ENCODE measurements at places on chromosomes 2 and 18.
A peak's percentile ranks its signal among the peaks of the same experiment; 100 is the strongest.

DNA sequence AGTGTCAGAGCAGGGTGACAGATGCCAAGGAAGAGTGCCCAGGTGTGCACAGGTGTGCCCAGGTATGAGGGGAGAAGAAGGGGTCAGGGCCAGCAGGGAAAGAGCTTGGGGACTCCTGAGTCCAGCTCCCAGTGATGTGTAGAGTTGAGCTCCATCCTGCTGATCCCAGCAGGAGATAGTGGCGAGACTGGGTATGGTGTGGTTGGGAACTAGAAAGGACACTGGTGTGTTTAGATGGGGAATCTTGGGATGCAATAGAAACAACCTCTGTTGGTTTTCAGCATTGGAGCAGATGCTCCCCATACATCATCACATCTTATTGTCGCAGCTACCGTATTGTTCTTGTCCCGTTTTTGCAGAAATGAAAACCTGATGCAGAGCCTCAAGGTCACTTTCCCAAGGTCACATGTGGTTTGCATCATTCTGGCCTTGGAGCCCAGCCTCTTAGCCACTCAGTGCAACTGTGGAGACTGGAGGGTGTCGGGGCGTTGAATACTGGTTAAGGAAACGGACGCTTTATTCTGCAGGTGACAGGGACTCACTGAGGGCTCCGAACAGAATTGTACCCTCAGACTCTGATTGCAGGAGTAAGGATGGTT is 166.7 kb downstream of the AGAP1 start:
- no peak for DNase-seq

DNA sequence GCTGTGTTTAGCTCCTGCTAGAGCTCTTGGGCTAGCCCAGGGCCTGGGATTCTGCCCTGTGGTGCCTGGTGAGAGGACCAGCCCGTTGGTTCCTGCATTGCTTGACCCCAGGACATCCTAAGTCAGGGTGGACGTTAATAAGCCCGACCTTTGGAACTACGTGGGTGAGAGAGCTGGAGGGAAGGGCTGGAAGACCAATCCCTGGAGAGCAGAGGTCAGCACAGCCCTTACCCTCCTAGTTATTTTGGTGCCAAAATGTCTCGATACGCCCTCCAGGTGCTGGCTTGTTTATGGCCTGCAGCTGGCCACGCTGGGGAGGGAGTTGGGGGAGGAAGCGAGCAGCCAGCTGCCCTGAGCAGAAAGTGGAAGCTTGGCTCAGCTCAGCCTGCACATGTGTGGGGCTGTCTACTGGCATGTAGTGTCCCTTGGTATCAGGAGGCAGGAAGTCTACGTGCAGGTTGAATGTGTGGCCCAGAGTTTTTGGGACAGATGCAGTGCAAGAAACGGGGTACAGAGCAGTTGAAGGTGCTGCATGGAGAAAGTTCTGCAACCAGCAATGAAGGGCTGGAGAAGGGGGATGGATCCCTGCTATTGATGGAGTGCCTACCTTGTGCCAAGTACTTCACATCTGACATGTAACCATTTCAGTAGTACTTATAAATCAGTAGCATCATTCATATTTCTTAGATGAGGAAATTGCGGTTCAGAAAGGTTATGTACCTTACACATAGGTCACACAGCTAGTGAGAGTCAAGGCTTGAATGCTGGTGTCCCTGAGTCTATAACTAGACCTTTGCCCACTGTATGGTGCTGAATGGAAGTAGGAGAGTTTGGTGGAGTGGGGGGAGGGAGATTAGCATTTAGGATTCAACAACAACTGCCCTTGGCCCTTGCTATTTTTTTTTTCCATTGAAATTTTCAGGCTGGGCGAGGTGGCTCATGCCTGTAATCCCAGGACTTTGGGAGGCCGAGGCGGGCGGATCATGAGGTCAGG is 5.0 kb upstream of the DGKD start:
- DNase-seq, result peak; percentile 77

- DNase-seq, result no peak
Observed at GRCh38 chr2:18651842-18652774, 62.7 kb upstream of the NT5C1B start.

- no peak for DNase-seq
Observed at GRCh38 chr2:163997466-163997865, 261.7 kb upstream of the FIGN start.

- DNase-seq, result no peak
Observed at GRCh38 chr2:88659538-88659915, 31.9 kb upstream of the RPIA start.

- no peak for DNase-seq
Observed at GRCh38 chr18:77218642-77219041, 31.0 kb upstream of the GALR1 start.

DNA sequence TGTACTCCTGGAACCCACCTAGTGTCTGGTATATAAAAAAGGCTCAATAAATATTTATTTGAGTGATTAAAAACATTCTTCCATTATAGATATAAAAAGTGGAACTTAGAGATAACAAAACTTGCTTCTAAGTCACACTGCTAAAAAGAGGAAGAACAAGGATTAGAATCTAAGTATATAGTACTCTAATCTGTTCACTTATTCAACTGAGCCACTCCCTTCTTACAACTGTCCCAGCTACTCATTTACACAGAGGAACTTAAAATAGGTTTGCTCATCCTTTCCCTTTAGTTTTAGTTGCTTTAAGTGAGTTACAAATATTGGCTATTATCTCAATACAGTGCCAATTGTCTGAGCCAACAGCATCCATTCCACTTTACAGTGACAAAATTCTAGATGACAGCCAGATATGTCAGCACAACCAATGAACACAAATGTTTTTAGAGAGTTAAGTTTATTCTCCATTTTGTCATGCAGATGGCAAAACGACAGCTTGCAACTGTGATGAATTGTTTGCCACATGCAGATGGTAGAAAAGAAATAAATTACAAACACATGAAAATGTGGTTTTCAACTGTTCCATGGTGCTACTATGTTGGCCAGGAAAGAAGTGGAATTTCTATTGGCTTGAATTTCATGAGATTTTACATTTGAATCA is 280.7 kb upstream of the ZC3H15 start:
- DNase-seq, result no peak

DNA sequence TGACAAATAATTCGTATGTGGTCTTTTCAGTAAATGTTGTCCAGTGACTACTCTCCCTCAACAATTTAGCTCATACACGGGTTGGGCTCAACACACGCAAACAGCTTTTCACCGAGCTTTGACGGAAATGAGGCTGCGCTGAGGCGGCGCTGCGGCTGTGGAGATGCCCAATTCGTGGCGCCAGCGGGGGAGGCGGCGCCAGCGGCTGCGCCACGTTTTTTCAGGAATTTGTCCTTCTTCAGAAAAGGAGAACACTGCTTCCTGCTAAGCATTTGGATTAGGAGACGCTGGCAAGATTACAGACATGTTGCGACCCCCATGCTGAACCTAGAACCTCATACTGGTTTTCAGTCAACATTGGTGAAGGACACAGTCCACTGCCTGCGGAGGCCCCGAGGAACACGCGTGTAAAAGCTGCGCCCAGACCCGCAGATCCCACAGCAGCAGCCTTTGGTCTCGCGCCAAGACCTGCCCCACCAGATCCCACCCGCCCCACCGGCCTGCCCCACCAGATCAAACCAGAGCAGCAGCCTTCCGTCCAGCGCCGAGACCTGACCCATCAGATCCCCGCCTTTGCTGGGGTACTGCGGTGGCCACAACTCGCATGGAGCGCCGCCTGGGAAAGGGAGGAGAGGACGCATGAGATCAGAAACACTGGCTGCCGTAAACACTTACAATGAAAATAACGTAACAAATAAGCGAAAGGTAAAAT is 173.8 kb downstream of the TMEM18 start:
- no peak for DNase-seq

- DNase-seq, result no peak
Observed at GRCh38 chr2:14977021-14977420, 344.5 kb downstream of the LRATD1 start.

GRCh38 chr2:64852771-64853241 is 136.4 kb upstream of the SLC1A4 start:
- no peak for DNase-seq

DNA sequence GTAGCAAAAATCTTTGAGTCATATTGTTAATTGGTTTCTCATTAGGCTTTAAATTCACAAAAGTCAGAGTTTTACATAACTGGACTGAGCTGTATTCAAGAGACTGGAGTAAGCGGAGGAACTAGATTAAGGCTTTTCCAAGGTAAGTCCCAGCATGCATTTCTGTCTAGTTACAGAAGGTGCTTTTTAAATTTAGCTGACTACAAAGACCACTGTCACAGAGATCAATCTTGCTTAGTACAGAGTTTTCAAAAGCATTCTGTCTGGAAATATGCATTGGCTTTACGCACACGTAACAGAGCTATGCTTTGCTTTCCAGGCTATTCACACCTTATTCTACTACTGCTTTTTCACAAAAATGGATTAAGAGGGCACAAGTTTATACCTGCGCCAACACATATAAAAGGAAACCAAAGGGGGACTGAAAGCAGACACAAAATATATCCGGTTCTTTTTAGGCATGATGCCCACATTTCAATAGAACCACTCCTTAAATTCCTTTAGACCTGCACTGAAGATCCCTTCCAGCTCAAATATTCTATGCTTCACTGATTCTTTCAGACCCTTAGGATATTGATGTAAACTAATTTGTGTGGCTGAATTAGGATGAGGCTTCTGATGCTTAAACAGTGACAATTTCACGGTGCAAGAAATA is 560.7 kb upstream of the CRIM1 start:
- no peak for DNase-seq

- no peak for DNase-seq
Observed at GRCh38 chr2:223611061-223611460, 8.9 kb upstream of the SCG2 start.

- peak; percentile 84 for DNase-seq
Observed at GRCh38 chr2:132547090-132547687, 122.8 kb downstream of the LYPD1 start.

GRCh38 chr2:227888289-227888688 is 16.9 kb downstream of the DAW1 start:
- no peak for DNase-seq

DNA sequence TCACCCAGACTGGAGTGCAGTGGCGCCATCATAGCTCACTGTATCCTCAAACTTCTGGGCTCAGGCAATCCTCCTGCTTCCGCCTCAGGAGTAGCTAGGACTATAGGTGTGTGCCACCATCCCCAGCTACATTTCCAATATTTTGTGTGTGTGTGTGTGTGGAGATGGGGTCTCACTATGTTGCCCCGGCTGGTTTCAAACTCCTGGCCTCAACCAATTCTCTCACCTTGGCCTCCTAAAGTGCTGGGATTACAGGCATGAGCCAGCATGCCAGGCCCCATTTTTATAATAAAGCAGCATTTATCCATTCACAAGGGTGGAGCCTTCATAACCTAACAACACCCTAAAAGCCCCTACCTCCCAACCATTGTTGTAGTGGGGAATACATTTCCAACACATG is 52.5 kb upstream of the DTNB start:
- no peak for DNase-seq

- DNase-seq, result no peak
Observed at GRCh38 chr2:96197546-96198255, 10.9 kb downstream of the STARD7 start.

DNA sequence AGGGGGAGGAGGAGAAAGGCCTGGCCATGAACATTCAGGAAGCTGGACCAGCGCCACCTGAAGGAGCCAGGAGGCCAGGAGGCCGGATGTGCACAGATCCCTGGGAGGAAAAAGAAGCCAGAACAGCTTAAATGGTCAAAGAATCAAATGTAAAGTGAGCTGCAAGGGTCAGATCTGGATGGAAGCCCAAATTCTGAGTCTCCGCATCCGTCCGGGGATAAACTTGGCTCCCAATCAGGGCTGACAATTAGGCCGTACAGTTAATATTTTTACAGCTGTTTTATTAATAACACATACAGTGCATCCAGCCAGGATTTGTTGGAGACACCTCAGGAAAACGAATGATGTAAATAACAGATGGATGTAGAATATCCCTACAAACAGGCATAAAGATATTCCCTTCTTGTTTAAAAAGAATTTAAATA is 495.1 kb upstream of the TCF4 start:
- peak; percentile 67 for DNase-seq

GRCh38 chr2:183597841-183598240 is 473.6 kb downstream of the NUP35 start:
- DNase-seq, result no peak

GRCh38 chr2:134640494-134640893 is 78.3 kb downstream of the TMEM163 start:
- no peak for DNase-seq

GRCh38 chr2:73992036-73992435 is 7.3 kb downstream of the TET3 start:
- no peak for DNase-seq

- no peak for DNase-seq
Observed at GRCh38 chr18:9714266-9715087, 6.4 kb downstream of the RAB31 start.

DNA sequence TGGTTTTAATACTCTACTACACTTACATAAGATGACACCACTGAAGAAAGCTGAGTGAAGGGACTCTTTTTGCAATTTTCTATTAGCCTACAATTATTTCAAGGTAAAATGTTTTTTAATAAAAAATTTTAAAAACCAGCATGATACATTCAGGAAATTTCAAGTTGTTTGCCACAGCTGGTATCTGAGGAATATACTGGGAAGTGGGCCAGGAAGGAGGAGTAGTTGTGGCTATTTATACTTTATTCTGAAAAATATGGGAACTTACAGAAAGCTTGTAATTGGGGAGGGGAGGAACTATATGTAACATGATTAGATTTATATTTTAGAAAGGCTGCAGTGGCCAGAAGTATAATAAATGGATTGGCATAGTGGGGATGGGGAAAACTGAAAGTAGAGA is 40.8 kb downstream of the WDR35 start:
- DNase-seq, result no peak

- no peak for DNase-seq
Observed at GRCh38 chr2:173740639-173741038, 224.5 kb downstream of the SP3 start.

- DNase-seq, result no peak
Observed at GRCh38 chr2:212863185-212863588, 288.2 kb downstream of the IKZF2 start.

GRCh38 chr18:21064347-21064746 is 47.3 kb downstream of the ROCK1 start:
- DNase-seq, result no peak

DNA sequence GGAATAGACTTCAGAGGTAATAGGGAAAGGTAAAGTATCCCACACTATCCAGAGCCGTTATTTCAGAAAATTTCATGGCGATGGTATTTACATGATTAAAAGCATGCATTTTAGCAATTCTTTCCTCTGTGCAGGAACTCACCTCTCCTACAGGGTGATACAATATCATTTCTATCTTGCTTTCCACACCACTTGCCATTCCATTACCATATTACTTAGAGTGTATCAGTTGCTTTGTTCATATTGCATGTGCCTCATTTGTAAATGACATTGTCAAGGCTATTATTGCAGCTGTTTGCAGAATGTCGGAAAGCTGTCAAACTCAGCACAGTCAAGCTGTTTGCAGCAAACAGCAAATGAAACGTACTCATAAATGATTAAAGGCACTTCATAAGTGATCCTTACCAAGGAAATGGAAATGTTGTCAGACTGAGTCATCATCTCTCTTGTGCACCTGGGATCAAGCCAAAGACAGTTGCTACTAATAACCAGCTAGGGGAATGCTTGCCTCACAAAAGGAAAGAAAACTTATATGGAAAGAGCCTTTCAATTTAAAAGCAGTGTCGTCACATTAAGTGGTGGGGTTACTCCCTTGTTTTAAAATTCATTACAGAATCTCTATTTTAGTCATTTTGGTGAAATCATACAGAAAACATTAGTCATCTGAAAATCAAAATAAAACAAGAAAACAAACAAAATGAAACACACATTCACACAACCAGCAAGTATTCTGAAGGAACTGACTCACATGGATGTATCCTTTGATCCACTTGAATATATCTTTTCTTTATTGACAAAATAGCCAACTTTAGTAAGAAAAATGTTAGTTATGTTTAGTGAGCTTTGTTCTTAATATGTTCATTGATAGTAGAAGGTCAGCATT is 1064.1 kb upstream of the CNTNAP5 start:
- DNase-seq, result no peak
